ENCODE measurements at places on chromosomes 12 and 14.

DNA sequence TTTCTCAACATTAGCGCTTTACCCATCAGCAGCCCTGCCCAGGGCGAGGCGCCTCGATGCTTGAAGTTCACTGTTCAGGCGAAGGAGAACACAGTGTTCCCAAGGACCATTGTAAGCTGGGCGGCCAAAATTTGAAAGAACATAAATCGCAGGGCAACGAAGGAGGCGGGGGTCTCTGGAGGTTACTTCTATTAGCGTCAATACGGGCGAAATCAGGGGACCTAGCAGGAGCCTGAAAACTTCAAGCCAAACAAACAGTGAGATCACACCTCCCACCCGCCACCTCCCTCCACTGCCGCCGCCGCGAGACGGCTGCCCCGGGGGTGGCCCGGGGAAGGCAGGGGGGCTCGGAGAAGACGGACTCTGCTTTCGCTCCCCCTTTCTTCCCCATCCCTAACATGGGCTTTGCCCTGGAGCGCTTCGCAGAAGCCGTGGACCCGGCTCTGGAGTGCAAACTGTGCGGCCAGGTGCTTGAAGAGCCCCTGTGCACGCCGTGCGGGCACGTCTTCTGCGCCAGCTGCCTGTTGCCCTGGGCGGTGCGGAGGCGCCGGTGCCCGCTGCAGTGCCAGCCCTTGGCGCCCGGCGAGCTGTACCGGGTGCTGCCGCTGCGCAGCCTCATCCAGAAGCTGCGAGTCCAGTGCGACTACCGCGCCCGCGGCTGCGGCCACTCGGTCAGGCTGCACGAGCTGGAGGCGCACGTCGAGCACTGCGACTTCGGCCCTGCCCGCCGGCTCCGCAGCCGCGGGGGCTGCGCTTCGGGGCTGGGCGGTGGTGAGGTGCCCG is at the start of gene PDZRN4:
Gene PDZRN4, plus strand, starts transcription at position 263 of the 783 bp plus-strand sequence.
- DNase-seq: no peak

- no peak for DNase-seq
Observed at GRCh38 chr12:103273645-103274044, 222.1 kb downstream of the C12orf42 start.

DNA sequence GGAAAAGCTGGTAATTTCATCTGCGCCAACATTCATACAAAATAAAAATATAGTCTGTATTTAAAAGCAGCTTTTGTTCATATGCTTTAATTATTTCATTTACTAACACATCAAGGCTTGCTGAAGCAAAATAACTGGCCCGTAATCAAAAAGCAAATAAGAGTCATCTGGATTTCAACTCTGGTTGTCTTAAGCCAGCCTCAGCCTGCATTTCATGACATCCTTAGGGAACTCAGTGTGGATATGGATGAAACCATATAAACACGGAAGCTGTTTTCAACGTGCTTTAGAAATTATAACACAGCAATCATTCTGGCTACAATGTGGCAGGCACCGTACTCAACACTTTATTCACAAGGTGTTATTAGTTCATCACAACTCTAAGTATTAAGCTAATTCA is 852 bp downstream of the COX16 start:
- DNase-seq: no peak

GRCh38 chr12:7190268-7191055 is 976 bp downstream of the PEX5 start:
- no peak for DNase-seq

DNA sequence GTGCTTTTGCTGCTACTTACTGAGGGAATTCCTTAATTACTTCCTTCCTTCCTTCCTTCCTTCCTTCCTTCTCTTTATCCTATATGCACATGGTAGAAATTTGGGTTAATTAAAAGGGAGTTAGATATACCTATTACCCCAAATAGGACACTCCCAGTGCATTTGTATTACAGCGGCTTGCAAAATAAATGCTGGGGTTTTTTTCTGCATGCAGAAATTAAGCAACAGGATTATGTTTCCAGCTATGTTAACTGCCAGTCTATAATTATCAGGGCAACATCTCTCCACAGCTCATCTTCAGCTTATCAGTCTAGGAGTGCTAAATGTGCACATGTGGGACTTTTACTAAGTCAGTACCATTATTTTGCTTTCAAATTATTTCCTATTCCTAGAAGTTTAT is 132.9 kb upstream of the SLC35F4 start:
- DNase-seq: no peak

DNA sequence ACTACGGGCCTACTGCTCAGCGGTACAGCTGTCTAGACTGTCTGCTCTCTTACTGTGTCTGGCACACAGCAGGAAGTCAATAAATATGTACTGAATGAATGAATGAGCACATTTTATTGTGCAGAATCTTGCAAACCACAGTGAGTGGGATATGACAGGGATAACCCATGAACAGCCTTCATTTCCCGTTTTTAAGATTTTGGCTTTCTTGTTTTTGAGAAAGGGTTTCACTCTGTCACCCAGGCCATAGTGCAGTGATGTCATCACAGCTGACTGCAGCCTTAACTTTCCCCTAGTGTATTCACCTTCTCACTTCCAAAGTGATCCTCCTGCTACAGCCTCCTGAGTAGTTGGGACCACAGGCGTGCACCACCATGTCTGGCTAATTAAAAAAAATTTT is 203.1 kb downstream of the AEBP2 start:
- no peak for DNase-seq

GRCh38 chr12:122028905-122029560 is 7.3 kb downstream of the BCL7A start:
- DNase-seq: no peak

DNA sequence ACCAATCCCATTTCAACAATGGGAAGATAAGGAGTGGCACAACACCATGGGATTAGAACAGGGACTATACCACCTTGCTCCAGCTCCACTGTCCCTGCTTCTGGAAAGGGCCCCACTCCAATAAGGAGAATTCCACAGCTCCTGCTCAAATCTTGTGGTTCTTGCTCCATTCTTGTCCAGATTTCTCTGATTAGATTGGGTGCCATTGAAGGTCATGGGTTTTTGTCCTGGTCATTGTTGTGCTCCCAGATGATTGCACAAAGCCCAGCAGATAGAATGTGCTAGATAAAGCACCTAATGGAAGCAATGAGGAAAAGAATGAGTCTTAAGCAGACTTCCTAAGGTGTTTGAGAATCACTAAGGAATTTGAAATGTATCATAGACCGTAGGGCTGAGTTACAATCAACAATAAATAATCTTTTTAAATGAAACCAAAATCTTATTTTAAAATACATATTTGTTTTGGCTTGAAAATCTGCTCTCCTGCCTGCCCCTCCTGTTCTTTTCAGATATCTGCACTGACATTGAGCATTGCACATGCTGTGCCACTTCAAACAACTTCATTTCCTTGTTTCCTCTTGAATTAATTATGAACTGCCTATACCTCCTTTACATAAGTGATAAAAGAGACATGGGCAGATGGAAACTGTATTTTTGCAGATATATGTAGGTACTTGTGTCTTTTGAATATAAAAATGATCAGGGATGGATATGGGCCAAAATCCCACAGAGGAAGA is 115.9 kb downstream of the FGD4 start:
- no peak for DNase-seq

DNA sequence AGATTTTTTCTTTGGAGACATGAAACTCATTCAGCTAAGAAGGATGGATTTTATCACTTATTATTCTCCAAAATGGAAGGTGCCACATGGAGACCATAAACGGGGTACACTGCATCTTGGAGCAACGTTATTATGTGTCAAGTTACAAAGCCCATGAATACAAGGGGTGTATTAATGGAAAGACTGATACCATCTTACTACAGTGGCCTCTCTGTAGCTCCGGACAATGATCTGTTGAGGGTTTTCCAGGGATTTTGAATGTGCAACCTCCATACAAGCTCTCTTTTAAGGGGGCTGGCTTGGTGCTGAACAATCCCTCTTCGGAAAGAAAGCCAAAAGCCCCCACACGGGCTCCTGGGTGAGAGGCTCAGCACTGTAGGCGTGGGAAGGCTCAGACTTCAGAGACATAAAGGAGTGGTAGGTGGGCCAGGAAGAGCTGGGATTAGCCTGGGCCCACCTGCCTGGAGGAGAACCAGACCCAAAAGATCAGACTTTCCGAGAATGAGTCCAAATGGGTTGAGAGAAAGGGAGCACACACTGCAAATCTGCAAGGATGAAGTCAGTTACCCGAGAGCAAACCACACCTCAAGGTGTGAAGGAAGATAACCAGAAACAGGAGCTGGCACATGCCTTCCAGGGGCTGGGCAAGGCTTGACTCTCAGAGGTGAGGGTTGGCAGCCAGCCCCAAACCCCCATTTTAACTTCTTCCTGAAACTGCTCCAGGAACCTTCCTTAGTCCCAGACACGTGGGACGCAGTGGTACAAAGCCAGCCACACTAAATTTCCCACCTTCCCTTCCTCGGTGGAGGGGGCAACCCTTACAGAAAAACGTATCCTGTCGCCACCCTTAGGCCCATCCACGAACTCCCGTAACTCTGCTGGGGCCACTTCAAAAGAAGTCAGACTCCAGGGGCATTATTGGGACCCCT is 1.5 kb downstream of the VPS37B start:
- no peak for DNase-seq

DNA sequence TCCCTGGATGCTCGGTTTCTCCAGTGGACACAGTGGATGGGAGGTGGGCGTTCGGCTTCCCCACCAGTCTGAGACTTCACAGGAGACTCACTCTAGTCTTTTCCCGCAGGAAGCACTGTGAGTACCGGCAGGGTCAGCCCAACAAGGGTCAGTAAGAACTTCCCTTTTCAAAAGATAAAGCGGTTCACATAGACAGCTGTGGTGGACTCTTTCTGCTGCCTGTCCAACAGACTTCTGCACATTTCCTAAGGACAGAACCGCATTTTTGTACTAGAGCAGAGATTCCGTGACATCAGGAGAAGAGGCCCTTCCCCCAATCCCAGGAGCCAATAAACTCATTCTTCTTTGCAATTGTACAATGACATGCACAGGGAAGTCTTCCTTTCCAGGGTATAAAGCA is 10.4 kb downstream of the LTBR start:
- no peak for DNase-seq

GRCh38 chr14:24156840-24157239 is 4.2 kb upstream of the IRF9 start:
- DNase-seq: no peak

- no peak for DNase-seq
Observed at GRCh38 chr12:33649992-33650391, 210.4 kb upstream of the SYT10 start.

DNA sequence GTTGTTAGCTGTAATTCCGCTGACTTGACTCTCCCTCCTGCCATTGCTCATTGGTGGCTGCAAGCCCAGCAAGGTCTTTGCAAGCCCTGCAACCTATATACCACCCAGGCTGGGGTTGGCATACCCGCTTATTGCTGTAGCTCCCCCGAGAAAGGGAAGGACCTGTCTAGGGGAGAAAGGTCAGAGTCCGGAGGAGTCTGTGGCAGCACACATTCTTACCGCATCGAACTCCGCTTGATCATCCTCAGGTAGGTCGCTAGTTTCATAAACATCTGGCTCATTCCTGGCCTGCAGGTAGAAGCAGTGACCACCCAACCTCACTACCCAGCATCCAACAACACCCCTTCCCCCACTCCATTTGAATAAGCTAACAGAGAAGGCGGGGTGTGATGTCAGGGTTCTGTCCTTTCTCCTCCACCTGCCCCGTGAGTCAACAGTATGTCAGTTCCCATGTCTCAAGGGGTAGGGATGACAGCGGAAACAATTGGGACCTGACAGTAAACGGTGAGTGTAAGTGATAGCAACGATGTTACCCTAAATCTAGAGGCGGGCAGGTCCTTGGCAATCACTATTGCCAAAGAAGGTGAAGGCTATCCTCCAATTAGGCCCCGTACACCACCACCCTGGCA is 1.1 kb downstream of the DCTN2 start:
- DNase-seq: no peak

GRCh38 chr12:49777800-49778748 is 36.7 kb downstream of the TMBIM6 start:
- DNase-seq: peak; percentile 65

GRCh38 chr12:47808050-47808449 is 11.7 kb downstream of the HDAC7 start:
- DNase-seq: peak; percentile 63

DNA sequence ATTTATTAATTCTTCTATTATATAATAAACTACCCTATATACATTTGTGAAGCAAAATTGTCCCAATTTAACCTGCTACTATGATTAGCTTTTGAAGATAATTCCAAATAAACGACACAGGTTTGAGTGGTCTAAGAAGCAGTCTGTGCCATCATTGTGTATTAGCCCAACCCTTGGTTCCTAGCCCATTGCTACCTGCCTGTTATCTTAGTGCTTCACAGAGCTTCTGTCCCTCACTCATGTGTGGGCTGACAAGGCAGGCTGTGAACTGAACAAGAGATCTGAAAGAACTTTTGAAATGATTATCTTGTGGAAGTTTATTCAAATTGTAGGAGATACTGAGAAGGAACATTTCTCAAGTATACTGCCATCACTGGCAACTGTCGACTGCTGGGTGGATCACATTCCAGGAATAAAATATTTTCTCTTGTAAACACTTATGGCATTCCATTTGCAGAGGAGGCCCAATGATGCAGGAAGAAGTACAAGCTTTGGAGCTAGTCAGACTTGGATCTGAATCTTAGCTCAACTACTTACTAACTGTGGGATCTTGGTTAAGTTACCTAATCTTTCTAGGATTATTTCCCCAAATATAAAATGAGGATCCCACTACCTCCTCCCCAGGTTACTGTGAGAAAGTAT is 7.8 kb upstream of the MTERF2 start:
- DNase-seq: no peak

DNA sequence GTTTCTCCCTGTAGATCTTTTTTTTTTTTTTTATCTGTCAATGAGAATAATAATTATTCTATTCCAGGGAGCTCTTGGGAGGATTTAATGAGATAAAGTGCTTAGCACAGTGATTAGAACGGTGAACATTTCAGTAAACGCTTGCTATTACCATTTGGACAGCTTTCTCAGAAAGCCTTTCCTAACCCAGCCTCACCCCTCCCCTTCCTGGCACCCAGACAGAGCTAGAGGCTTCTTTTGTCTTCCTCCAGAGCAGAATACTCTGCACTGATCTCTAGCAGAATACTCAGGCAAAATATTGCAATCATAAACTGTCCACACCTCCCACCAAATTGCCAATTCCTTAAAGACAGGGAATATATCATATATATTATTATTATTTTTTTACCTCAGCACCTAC is 66.6 kb downstream of the ERGIC2 start:
- DNase-seq: no peak

DNA sequence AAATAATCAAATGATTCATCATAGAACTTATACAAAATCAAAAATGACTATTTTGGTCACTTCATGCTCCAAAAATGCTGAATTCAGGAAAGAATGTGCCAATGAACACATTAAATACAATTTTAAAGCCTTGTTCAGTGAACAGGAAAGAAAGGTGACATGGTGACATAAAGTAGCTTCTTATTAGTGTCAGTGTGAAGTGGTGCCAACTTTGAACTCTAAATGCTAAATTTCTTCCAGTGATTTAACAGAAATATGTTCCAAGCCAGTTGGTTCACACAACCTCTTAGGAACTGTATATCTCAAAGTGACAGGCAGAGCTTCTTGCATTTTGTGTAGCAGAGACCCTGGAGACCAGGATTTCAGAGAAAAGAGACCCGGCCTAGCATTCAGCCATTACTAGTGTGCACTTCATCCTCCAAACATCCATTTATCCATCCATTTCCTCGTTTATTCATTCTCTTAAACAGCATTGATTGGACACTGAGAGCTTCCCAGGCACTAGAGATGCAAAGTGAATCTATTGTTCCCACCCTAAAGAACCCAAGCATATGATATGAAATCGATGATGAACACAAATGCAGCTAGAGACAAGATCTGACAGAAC is 95.2 kb downstream of the FAR2 start:
- no peak for DNase-seq

- DNase-seq: no peak
Observed at GRCh38 chr14:76773188-76773885, 12.1 kb downstream of the VASH1 start.
